ENCODE measurements at places on chromosomes 1 and 21.

- DNase-seq, result no peak
These were observed 319.8 kb upstream of the SPAG17 start for GRCh38 chr1:118504867-118505266.

- DNase-seq, result no peak
These were observed 6.1 kb downstream of the CCDC18 start for GRCh38 chr1:93186667-93187066.

GRCh38 chr1:53046930-53047329, 15.1 kb upstream of the PODN start:
- no peak for DNase-seq

DNA sequence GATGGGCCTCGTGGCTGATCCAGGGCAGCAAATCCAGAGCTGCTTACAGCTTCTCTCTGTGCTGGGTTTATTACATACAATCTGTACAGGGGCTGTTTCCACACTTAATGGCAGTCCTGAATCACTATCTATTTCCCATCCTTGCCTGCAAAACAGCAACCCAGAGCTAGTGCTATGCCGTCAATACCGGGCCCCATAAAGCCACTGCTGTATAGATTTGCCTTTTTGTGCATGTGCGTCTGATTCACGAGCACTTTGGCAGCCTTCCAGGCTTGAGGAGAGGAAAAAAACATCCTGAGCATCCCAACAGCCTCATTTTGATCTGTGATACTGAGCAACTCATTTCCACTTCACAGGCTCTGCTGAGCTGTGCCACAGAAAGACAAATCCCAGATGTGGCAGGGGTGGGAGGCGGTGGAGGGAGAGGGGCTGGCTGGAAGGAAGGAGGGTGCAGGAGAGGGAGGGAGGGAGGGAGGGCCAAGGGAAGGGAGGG, 65.2 kb upstream of the TARBP1 start:
- no peak for DNase-seq

GRCh38 chr1:113073479-113073950, 517 bp downstream of the LRIG2 start:
- no peak for DNase-seq
